ENCODE measurements at places on chromosomes 11 and 22.

DNA sequence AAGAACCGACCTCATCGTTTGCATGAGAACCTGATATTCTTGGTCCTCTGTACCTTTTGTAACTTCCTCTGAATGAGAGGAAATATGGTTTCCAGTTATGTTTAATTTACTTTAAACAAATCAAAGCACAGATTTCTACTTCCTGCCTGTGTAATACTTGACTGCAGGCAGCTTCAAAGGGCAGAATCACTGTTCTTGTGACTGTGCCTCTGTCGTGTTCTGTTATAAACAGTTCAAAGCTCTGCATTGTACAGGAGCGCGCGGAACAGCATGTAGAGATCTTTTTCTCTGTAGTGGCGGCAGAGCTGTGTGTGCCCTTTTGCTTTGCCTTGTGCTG lies 73.2 kb upstream of the CLDN5 start:
- DNase-seq = peak; percentile 51

DNA sequence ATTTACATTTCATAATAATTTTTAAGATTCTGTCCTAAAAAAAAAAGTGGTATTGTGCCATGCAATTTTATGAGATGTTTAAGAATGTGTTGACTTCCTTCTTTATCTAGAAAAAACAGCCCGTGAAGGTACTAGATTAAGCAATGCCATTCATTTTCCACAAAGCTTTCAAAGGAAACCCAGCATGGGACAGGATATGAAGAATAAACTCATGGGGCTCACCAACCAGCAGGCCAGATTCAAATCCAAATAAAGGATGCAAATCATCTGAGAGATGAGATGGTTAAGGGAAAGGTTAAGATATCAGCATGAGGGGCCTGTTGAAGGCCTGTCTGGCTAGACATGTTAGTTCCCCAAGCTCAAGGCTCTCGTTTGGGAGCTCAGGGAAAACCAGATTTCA lies 199.1 kb downstream of the SWAP70 start:
- no peak for DNase-seq

- DNase-seq = no peak
Observed at GRCh38 chr22:44828193-44828592, 75.8 kb downstream of the ARHGAP8 start.

- DNase-seq = no peak
Observed at GRCh38 chr11:86218125-86219084, 26.1 kb upstream of the EED start.

DNA sequence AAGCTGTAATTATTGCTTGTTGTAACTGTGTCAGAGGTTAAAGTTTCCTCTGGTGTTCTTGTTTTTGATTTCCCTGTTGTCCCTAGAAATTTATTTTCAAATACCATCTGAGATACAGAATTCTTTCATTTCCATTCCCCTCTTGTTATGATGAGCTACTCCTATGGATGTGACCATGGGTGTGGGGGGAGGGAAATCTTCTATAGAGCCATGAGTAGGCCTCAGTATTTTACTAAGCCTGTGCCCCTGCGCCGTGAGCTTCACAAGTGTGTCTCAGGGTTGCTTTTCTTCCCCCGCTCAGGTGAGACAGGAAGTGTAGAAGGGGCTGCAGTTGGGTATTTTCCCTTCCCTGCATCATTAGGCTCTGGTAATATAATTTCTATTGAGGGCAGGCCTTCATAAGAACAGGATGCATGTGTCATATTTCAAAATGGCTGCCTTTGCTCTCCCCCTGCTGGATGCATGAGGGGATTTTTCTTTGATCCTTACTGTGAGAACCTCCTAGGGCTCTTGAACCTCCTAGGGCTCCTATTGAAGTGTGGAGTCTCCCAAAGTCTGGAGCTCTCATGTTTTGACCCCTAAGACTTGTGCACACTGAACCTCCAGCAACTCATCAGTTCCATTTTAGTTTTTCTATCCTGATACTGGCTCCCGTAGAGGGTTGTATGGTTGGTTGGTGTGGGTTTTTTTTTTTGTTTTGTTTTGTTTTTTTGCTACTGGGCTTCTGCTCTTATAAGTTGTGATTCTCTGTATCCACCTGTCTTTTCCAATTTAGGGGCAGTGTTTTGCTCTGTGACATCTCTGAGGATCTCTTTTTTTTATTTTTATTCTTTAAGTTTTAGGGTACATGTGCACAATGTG lies 658.2 kb downstream of the NTM start:
- no peak for DNase-seq

DNA sequence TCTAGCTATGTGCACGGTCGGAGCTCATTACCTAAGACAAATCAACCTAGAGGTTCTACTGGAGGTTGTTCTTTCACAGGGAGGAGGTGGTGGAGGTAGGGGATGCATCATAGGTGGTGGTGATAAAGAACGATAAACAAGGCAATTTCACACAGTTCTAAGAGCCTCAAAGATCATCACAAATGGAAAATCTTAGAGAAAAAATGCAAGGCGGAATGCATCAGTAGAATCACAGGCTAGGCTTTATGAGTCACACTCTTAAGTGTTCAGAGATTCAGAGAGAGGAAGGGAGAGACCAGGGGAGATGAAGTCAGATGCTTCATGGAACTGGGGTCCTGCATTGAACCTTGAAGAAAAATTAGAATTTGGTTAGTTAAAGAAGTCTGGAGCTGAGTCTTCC lies 58.3 kb downstream of the TMPRSS5 start:
- no peak for DNase-seq

DNA sequence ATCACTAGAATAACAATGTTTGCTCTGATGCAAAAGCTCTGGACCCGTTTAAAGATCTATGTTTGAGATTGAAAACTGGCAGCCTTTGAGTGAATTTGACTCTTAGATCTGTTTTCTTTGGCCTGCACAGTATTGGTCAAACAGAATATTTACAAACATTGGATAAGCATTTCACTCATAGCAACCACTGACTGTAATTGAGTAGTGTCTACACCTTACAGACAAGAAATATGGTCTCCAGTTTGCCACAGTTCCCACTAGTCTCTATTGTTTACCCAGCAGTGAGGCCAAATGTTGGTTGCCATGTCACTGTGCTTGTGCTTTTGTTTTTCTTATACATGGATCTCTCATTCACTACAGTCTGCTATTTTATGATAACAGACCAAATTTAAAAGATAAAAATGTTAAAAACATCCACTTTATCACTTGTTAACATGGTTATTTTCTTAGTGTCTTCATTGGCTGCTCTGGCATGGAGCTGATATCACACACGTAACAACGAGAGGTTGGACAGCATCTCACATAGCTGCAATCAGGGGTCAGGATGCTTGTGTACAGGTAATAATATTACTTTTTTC lies 12.2 kb downstream of the ANKRD42 start:
- DNase-seq = no peak

DNA sequence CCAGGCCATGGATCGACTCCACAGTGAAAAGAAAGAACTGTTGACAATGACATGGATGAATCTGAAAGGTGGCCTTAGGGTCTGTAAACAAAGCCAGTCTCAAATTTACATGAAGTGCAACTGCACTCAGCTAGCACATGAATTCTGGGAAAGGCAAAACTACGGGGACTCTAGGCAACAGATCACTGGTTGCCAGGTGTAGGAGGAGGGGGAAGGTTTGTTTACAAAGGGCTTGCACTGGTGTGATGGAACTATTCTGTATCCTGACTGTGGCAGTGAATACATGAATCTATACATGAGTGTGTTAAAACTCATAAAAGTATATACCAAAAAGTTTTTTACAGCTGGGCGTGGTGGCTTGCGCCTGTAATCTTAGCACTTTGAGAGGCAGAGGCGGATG lies 27.3 kb downstream of the ALX4 start:
- DNase-seq = no peak

GRCh38 chr11:125281831-125282595 lies 117.5 kb downstream of the PKNOX2 start:
- no peak for DNase-seq

GRCh38 chr11:10969387-10969786 lies 111.5 kb upstream of the ZBED5 start:
- DNase-seq = no peak

- no peak for DNase-seq
Observed at GRCh38 chr11:126687477-126687876, 313.1 kb downstream of the KIRREL3 start.

- DNase-seq = no peak
Observed at GRCh38 chr11:72233056-72233772, 8.6 kb downstream of the INPPL1 start.

GRCh38 chr11:72625691-72626413 lies 48.4 kb downstream of the PDE2A start:
- no peak for DNase-seq

- no peak for DNase-seq
Observed at GRCh38 chr22:44491269-44492035, 6.6 kb downstream of the RTL6 start.

- DNase-seq = no peak
Observed at GRCh38 chr11:71240865-71241691, 11.3 kb downstream of the SHANK2 start.

DNA sequence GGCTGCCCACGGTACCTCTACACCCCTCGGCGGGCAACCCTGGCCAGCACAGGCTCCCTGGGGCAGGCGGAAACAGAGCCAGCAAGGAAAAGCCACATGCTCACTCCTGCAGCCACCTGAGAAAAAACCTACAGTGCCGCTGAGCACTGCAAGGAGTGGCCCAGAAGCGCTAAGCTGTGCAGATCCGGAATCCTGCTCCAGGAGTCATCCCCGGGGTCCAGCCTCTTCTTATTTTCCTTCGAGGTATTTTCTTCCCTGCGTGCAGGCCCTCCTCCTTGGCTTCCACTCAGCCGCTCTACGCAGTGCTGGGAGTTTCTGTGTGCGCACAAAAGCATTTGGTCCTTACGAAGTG lies 81.0 kb downstream of the TRMU start:
- DNase-seq = no peak

DNA sequence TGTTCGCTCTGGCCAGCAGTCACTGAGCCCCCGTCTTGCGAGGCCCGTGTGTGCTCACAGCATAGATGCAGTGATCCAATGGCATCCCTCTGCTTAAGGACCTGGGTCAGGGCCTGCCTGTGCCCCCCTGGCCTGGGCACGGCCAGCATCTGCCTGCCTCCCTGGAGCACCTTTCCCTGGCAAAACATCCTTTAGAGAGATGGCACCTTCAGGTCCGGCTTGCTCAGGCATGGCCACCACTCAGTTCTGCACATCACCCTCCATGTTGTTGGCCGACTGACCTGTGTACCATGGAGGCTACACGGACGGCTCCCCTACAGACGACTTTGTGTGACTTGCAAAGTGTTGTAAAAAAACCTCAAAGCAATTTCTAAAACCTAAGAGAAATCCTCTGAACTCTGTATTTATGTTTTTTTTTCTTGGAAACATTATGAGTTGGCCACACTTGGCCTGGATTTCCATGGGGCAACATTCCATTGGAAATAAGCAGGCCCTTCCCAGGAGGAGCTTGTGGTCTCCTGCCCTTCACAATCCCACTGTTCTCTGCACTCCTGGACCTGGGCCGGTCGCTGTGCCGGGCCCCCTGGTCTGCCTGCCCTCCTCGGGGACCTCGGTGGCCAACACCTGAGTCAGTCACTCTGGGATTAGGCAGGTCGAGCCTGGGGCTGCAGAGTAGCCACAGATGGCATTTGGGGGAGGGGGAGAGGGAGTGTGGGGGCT lies 592.4 kb downstream of the TBC1D22A start:
- DNase-seq = no peak

GRCh38 chr11:124667601-124668000 lies 5.9 kb downstream of the SIAE start:
- DNase-seq = no peak

GRCh38 chr11:38254913-38255312 lies 1656.9 kb upstream of the RAG2 start:
- DNase-seq = no peak

DNA sequence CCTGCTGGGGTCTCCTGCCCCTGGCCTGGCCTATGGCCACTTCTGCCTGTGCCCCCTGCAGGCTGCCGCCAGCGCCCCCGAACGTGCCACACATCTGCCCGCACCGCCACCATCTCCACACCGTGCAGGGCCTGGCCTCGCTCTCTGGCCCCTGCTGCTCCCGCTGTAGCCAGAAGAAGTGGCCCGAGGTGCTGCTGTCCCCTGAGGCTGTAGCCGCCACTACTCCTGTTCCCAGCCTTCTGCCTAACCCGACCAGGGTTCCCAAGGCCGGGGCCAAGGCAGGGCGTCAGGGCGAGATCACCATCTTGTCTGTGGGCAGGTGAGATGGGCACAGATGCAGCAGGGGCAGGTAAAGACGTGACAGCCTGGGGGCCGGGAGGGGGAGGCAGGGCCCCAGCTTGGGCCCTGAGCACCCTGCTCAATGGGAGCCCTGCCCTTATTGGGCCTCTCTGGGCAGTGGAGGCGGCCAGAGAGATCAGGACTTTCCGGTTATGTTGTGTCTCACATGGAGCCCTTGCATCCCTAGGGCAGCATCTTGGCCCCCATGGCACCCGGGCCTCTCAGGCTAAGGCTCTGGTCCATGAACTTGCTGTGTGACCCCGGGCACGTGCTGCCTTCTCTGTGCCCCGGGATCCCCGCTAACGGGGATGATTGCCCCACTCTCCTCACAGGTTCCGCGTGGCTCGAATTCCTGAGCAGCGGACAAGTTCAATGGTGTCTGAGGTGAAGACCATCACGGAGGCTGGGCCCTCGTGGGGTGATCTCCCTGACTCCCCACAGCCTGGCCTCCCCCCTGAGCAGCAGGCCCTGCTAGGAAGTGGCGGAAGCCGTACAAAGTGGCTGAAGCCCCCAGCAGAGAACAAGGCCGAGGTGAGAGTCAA lies 18.5 kb downstream of the RELT start:
- no peak for DNase-seq

GRCh38 chr11:110019675-110020074 lies 73.5 kb upstream of the ZC3H12C start:
- DNase-seq = no peak

DNA sequence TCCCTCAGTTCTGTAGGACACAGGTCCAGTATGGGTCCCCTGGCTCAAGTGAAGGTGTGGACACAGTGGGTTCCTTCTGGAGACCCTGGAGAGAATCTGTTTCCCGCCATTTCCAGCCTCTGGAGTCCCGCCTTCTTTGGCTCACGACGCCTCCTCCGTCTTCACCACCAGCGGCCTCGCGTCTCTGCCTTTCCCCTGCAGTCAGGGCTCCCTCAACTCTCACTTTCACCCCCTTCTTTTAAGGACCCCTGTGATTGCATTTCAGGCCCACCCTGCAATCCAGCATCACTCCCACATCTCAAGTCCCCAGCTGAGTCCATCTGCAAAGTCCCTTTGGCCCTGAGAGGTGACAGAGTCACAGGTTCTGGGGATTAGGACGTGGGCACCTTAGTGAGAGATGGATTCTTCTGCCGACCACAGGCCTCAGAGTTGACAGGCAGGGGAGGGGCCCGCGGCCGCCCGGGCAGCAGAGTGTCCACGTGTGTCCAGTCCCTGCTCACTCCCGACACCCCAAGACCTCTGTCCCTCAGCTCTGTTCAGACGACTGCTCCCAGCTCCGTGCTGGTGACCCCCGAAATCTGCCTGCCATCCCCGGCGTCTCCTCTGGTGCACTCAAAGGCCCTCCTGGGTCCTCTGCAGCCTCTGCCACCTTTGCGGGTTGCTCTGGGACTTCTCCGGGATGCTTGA lies 36.9 kb upstream of the KRTAP5-7 start:
- no peak for DNase-seq

Measured in activated naive CD4-positive, alpha-beta T cell (primary cell).